SW480 (cell line): ENCODE measurements at places on chromosomes 1 and 21.
A peak's percentile ranks its signal among the peaks of the same experiment; 100 is the strongest.

- DNase-seq = peak; percentile 57
Observed at GRCh38 chr1:223010582-223011504, 132.2 kb downstream of the TLR5 start.

GRCh38 chr21:26491663-26492062, 81.4 kb downstream of the CYYR1 start:
- peak; percentile 4 for DNase-seq

- DNase-seq = no peak
Observed at GRCh38 chr1:107220036-107220435, 79.2 kb downstream of the NTNG1 start.

GRCh38 chr1:36883315-36883949, 150.9 kb downstream of the GRIK3 start:
- DNase-seq = no peak

- no peak for DNase-seq
Observed at GRCh38 chr1:161966067-161966466, 57.6 kb downstream of the OLFML2B start.

- no peak for DNase-seq
Observed at GRCh38 chr1:113660088-113660487, 99.2 kb downstream of the PHTF1 start.

DNA sequence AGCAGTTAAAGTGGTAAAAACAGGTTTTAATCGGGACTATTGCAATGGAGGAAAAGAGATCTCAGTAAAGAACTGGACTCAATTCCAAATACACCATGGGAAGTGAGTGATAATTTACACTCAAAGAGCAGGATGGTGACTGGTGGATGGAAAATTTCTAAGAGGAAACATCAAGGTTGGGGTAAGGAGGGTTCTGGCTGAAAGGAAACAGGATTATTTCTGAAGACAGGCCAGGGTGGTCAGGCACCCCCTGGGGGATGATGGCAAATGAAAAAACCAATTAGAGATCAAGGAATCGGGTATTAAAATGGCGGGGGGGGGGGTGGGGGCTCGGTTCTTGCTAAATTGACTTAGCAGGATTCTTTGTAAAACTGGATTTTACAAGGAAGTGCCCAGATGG, 12.3 kb upstream of the HSD11B1 start:
- DNase-seq = no peak

- no peak for DNase-seq
Observed at GRCh38 chr21:16011719-16012118, 281.9 kb downstream of the USP25 start.

GRCh38 chr1:15577691-15578090, 7.2 kb downstream of the AGMAT start:
- DNase-seq = no peak

DNA sequence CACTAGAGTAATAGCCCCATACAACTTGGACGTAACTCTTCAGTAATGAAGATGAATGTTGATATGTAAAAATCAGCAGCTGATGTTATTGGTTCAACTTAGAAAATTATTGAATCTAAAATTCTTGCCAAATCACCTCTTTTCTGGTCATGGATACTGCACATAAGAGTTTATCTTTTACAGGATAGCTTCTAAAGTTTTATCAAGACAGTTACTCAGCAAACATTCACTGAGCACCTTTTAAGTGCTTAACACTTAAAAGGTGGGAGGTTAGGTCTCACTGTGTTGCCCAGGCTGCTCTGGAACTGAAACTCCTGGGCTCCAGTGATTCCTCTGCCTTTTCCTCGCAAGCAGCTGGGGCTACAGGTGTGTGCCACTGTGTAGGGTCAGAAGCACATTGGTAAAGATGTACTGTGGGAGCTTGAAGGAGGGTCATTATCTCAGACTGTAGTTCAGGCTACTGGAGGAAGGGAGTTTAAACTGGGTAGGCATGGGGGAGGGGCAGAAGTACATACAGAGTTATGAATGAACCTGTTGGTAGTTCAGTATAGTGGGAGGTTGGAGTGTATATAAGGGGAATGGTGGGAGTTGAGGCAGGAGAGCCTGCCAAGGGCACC, 2.0 kb downstream of the MPZL1 start:
- no peak for DNase-seq

- no peak for DNase-seq
Observed at GRCh38 chr1:55446351-55446750, 231.2 kb upstream of the USP24 start.

GRCh38 chr1:210057593-210057992, 119.6 kb downstream of the SYT14 start:
- DNase-seq = no peak

DNA sequence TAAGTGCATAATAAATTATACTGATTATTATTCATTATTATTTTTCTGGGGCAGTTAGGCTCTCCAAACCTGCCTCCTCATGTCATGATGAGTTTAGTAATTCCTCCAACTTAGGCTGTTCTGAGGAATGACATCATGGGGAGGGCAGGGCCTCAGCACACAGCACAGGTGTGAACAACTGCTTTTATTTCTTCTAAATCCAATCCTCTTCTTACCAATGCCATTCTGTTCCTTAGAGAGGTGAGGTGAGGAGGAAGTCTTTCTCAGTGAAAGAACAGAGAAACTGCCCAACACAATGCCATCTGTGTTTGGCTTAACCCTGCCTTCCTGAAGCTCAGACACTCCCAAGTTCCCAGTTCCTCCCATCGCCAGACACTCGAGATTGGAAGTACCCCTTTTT, 45.4 kb upstream of the WASF2 start:
- DNase-seq = no peak

DNA sequence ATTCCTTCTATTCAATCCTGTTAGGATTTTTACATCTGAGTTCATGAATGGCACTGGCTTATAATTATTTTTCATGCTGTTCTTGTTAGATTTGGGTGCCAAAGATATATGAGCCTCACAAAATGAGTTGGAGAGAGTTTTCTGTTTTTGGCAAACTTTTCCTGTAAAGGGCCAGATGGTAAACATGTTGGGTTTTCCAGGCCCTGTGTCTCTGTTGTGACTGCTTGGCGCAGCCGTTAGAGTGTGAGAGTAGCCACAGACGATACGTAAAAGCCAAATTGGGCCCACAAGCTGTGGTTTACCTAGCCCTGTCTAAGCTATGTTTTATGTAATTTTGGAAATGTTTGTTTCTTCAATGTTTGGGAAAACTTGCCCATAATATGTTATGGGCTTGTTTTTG, 15.6 kb upstream of the CA6 start:
- no peak for DNase-seq

DNA sequence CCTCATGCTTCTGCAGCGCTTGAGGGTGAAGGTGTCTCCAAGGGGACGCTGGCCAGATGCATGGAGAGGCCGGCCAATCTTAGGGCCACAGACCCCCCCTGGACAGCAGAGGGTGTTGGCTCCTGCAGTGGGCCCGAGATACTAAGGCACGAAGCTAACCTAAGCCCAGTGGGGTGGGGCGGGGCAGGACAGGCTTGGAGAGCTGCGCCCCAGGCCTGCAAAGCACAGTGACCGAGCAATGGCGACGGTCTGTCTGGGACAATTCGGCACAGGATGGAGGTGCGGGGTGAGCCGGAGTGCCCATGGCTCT, 1.3 kb downstream of the FNDC10 start:
- DNase-seq = no peak

DNA sequence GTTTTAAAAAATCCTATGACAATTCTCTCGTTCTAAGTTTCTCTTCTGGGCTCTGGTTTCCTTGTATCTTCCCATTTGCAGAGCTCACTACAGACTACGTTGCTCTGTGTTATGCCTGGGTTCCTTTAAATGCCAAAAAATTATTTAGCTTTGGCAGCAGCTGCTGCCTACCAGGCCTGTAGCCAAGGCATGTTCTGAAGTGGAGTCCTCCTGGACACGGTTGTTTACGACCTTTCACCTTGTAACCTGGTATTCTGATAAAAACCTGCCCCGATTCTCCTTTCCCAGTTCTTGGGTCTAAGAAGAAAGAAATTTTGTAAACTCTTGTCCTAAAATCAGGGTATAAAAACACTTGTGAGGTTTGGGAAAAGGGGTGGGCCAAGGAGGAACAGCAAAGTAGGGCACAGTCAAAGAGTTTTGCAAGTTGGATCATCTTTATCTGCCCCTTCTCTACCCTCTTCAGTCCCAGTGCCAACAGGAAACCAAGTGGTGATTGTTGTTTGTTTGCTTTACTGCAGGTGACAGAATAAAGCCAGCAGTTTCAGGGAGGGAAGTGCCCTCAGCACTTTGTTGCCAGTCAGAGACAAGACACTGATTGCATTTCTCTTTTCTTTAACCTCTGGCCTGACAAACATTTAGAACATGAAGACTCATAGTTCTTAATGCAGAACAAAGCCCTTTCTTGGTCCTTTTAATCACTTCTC, 3.1 kb upstream of the TXNIP start:
- DNase-seq = no peak

DNA sequence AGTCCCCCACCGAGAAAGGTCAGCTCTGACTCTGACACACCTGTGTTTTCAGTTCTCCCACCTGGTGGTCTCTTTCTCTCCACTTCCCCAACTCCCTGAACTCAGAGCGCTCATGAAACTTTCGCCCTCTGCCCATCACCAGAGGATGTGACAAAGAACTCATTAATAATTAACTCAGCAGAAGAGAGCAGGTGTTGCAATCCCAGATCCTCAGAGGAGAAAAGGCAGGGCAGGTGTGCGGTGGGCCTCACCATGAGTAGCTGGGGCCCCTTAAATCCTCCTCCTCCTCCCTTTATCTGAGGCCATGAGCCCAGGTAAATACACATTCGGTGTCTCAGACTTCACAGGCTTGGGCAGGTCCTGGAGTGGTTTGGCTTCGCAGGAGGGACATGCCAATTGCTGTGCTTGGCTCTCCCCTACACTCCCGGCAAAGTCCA, 1.7 kb upstream of the LAMB3 start:
- peak; percentile 90 for DNase-seq

- DNase-seq = no peak
Observed at GRCh38 chr1:5936621-5937372, 55.4 kb downstream of the NPHP4 start.

GRCh38 chr21:31682620-31683019, 23.1 kb downstream of the SOD1 start:
- no peak for DNase-seq
